ENCODE measurements at places on chromosomes 6 and 20.
A peak's percentile ranks its signal among the peaks of the same experiment; 100 is the strongest.

DNA sequence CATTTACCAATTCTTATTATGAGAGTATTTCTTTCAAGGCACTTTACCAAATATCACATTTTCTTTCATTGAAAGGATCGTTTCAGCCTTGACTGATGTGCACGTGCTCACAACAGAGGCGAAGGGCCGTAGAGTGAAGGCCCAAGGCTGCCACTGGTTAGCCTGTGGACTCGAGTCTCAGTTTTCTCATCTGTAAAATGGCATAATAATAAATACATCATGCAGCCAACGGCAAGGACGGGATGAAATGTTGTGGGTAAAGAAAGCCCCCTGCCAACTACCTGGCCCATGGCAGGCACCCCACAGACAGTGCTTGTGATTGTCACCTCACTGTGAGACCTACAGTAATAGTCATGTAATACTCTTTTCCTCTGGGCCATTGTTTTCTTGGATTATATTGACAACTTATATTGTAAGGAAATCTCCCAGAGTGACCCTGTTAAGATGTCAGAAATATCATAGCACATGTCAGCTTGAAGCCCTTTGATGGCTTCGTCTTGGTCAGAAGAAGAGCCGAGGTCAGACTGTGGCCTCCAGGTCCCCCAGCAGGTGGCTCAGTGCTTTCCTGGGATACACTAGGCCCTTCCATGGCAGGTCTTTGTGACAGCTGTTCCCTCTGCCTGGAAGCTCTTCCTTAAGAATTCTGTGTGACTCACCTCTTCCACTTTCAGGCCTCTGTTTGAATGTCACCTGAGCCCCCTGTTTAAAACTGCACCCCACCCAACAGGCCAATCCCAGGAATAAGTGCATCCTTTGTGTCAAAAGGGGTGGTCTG, 36.3 kb downstream of the FAM50B start:
- peak; percentile 62 for DNase-seq

DNA sequence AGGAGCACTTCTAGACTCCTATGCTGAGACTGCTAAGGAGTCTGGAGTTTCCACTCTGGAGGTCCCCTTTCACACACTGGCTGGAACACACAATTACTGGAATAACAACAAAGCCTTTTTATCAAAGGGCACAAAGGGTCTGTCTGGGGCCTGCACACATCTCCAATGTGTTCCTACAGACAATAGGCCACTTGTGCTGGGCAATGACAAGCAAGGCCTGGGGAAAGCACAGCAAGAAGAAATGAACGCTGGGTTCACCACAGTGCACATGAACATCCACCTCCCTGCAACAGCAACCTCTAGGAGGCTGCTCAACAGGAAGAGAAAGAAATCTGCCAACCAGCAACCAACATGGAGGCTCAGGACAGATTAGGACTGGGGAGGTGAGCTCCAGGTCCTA, 43.9 kb downstream of the TRPC4AP start:
- no peak for DNase-seq

DNA sequence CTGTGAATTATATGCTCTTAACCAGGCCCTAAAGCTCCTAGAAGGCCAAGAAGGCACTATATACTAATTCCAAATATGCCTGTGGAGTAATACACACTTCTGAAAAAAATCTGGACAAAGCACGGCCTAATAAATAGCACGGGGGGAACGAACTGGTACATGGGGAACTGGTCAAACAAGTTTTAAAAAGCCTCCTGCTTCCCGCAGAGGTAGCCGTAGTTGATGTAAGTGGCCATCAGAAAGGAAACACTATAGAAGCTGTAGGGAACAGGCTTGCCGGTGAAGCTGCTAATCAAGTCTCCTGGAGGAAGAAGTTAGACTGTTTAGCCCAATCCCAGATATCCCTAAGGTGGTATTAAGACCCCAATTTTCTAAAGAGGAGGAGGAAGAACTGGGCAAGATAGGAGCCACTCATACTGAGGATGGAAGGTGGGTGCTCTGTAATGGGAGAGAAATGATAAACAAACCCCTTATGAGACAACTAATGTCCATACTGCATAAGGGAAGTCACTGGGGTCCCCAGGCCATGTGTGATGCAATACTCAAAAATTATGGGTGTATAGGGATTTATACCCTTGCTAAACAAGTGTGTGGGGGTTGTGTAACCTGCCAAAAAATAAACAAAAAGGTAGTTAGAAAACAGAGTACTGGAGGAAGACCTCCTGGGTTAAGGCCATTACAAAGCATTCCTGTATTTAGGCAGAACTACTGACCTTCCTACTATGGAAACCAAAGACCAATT, 27.1 kb upstream of the ZNF318 start:
- DNase-seq = peak; percentile 84

- no peak for DNase-seq
These were observed at the start of gene TLDC2 for GRCh38 chr20:36875702-36876472. Gene TLDC2 (plus strand): TSS chr20:36876138. CDS start chr20:36876175, 37 bp downstream.

DNA sequence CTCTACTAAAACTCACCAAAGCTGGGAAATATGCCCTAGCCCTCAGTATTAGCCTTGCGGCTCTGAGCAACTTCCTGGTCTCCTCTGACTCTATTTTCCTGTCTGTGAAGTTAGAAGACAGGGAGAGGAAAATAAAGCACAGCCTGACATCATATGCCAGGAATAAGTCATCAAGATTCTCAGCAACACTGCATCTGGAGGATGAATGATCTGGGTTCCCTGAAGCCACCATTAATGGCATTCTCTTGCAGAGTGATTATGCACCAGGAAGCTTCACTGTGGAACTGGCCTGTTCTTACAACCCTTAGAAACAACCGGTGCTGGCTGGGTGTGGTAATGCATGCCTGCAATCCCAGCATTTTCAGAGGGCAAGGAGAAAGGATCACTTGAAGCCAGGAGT, 12.4 kb downstream of the ADGRF5 start:
- no peak for DNase-seq

- DNase-seq = no peak
These were observed 44.7 kb upstream of the GRM4 start for GRCh38 chr6:34190504-34191122.

DNA sequence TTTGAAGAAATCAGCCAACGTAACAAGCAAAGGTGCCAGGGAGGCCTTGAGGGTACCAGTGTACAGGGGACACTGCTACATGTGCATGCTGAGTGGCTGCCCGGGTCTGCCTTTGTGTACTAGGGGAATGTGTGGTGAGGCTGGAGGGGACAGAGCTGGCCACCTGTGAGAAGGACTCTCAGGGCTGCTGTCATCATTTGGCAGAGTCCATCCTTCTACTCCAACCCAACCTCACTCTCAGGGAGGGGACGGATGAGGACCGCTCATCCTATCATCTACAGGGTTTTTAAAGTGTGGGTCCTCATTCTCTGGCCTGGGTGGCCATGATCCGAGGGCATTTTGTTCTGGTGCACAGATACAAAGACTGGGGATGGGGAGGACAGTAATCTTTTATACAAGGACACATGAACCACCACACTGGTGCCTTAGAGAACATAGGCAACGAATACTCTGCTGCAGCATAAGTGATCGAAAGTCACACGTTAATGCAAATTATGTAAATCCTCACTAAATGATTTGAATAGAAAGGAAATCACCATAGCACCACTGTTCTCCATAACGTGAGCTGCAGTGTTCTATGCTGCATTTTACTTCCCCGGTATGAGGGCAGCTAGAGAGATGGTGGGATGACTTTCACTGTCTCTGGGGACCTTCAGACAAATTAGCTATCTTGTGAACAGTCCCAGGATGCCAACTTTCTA, 181.4 kb downstream of the GMPR start:
- DNase-seq = no peak

DNA sequence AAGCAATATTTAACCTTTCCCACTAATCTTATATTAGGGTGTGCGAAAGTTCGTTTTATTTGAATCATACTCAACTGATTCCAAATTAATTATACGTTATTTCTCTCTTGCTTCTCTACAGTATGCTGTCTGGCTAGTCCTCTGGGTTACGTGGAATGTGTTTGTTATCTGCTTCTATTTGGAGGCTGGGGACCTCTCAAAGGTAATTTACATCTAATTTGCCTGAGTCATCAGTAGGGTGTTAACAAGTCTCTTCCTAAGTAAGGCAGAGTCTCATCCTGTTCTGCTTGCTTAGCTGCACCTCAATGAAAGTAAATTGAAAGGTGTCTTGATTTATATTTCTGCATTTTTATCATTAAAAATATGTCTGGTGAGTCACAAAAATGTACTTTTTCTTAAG, 551.5 kb downstream of the NKAIN2 start:
- DNase-seq = no peak

DNA sequence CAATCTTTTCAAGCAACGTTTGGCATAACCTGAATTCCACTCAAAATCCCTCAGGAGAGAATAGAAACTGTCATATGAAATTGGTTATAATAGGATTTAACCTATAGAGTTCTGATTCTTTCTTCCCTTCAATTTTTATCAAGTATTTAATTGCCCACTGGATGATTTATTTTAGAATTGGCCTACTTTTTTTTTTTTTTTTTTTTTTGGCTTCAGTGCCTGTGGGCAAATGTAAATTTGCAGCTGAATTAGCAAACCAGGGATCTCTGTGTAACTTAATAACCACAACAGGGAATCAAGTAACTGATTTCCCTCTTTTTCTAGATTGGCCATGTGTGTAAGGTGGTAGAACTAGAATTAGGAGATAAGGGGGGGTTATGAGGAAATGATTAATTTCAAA, 157.0 kb downstream of the SOX4 start:
- DNase-seq = no peak

GRCh38 chr20:47318027-47318585, 38.4 kb downstream of the ZMYND8 start:
- DNase-seq = no peak

DNA sequence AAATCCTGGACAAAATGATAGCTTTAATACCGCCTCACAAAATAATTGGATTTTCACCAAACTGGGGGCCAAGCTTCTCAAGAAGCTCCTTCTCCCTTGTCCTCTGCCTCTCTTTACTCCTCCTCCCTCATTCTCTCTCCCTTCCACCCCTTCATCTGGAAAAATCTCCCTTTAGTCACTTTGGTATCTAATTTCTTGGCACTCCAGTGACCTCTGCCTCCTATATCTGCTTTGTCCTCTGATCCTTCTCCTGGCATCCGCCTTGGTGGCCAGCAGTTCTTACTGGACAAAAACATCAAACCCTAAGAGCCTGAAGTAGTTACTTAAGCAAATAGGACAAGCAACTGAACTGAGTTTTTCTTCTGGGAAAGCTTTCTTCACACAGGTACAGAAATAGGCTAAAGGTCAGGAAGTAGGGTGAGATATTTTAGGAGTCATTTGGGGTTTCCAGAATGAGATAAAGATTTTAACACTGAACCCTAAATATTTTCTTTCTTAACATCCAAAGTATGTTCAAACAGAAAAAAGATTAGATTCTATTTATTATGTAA, 220.7 kb downstream of the ARHGAP18 start:
- no peak for DNase-seq

- peak; percentile 8 for DNase-seq
These were observed 2.0 kb downstream of the FGD2 start for GRCh38 chr6:37007340-37008043.

GRCh38 chr6:34149831-34150400, 4.0 kb upstream of the GRM4 start:
- no peak for DNase-seq

GRCh38 chr6:161418463-161418945, 144.6 kb upstream of the AGPAT4 start:
- DNase-seq = peak; percentile 42

DNA sequence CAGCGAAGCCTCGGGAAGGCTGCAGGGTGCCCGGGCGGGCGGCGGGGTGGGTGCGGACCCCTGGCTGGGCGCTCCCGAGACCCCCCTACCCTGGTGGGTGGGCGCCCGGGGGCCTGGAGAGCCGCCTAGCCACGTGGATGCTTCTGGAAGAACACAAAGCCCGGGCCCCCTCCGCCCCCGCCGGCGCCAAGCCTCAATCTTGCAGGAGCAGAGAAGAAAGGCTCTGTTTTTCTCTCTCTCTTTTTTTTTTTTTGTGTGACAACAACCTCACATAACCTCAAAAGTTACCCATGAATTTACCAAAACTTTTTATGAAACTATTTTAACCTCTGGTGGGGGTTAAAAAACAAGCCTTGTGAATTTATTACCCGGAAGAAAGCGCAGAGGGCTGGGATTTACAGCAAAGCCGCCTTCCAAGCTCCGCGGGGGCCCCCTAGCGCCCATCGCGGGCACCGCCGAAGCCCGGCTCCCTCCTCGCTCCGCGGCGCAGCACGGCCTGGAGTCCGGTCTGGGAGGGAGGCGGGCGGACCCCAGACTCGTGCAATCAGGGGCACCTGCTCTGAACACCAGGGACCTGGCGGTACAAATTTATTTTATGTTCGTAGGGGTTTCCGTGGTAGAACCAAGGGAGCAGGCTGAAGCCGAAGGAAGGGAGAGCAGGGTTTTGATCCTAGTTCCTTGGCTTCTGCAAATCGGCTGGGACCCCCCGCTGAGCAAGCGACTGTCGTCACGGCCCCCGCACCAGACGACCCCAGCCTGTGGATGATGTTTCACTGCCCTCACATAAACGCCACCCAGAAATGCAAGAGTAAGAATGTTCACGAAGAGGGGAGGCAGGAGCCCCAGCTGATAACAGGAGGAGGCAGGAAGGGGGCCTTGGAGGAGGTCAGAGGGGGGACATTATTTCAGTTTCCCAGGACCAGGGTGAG, 58.9 kb downstream of the ZNF831 start:
- peak; percentile 42 for DNase-seq

DNA sequence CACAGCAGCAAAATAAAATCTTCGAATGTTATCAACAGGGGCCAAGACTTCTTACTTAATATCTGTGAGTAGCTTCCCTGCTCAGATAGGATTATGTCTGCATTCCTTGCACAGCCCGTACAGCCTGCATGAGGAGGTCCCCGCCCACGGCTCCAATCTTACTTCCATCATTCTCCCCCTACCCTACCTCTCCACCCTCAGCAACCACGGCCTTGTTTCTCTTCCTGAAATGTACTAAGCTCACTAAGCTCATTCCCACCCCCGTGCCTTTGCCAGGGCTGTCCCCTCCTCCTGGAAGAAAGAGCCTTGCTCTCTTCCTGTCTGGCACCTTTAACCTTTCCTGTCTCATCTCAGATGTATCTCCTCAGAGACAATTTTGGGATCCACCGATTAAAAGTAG, 120.4 kb downstream of the BCAS1 start:
- DNase-seq = peak; percentile 76

DNA sequence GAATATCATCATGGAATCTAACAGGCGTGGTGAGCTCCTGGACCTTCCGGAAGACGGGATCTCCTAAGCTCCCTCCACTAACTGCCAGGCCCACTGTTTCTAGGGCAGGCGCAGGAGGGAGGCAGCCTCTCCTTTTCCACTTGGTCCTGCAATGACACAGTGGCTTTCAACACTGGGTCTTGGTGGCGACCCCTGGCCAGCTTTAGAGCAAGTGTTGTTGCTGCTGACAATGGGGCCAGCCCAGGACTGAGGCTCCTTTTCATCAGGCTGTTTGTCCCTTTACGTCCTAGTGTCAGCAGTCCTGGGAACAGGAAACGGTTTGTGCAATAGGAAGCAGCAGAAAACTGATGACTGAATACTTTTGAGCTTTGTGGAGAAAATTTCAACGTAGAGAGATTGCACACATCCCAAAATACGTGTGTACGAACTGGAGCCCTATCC, 9.7 kb upstream of the QKI start:
- DNase-seq = no peak
